ENCODE measurements at places on chromosomes 2 and 18.

- DNase-seq = no peak
Measured at GRCh38 chr2:28643327-28643726, 108.3 kb upstream of the PPP1CB start.

- DNase-seq = no peak
Measured at GRCh38 chr2:236932831-236933361, 152.8 kb upstream of the COPS8 start.

GRCh38 chr18:13582178-13582670 lies 144.1 kb downstream of the FAM210A start:
- no peak for DNase-seq

- no peak for DNase-seq
Measured at GRCh38 chr18:49699303-49699702, 114.0 kb downstream of the ACAA2 start.

GRCh38 chr2:241373446-241373845 lies 17.4 kb downstream of the FARP2 start:
- no peak for DNase-seq

GRCh38 chr2:224723586-224724217 lies 7.5 kb upstream of the CCDC195 start:
- DNase-seq = no peak

DNA sequence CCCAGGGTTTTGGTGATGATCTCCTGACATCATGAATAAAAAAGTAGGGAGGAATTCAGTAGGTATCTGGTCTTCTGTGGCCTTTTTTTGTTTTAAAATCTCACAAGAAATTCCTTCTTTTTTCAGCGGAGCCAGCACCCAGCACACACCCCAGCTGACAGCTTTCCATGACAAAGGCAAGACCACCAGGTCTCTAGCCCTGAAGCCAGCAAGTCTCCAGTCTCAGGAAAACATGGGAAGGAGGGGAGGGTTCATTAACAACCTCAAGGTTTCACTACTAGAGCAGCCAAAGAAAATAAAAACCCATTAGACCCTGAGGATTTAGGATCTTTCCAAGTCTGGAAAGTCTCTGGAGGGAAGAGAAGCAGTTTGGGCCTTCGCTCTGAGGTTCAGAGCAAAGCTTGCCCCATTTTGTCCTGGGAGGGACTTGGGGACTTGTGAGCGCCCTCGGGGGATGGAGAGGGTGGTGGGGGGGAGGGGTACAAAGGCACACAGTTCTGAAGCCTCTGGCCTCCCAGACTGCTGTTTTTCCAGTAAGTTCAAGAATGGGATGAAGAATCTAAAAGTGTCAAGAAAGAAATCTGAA lies 9.0 kb downstream of the FOXI3 start:
- no peak for DNase-seq

DNA sequence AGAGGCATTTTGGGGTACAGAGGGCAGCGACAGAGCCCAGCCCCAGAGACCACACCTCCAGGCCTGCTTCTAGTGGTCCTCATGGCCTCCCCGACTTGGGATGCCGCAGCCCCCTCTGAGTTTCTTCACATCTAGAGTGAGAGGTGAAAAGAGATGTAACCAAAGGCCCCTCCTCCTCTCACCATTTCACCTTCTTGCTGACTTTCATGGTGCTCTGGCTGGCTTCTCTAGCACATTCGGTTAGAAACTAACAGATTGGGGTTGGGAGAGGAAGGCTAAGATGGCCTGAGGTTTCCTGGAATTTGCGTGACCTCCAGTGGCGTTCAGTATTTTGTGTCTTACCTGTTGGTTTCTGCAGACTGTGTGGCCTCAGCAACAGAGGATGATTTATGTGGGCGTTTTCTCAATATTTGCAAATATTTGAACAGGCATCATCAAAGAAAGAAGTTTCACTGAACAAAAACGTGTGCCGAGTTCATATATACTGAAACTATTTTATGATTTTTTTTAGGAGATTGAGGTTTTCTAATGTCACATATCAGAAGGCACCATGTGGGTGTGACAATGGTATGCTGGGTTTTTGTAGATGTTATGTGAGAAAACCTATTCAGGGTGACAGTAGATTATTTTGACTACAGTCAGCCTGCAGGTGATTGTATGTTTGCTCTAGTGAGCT lies 69.9 kb upstream of the BCL2L11 start:
- no peak for DNase-seq

GRCh38 chr2:146982393-146982846 lies 862.4 kb upstream of the ACVR2A start:
- no peak for DNase-seq

DNA sequence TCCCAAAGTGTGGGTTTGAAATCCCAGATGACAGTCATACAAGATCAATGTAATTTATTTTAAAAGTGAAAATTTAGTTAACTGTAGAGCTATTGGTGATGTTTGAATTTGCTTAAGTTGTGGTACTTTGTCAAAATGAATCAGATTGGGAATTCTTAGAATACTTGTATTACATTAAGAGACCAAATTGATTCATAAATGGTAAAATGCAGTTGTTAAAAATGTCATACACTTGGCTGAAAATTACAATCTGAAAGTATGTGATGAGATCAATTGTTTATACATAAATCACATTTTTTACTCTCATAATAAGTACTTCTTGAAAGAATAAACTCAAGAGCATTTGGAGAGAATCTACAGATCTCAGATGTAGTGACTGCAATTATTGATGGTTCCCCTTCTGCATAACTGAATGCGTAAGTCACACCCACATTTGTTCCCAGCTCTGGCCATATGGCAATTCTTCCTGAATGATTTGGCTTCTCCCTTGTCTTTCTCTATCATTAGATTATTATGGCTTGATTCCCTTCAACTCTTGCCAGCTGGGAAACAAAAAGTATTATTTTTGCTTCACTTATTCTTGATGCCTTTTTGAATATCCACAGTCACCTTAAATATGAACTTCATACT lies 558.5 kb downstream of the CPS1 start:
- DNase-seq = no peak

DNA sequence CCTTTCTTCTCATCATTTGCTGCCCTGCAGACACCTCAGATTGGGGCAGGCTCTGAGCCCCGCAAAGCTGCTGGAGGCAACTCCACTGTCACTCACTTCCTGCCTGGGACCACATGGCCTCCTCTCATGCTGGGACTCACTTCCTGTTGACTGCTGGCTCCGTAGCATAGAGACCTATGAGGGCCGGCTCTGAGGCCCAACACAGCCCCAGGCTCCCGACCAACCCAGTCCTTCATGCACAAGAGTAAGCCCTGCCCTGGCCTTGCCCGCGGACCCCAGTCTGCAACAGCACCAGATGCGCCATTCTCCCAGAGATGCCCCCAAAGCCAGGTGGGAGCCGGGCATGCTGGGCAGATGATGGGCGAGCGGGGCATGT lies 55.7 kb downstream of the DNMT3A start:
- DNase-seq = no peak

DNA sequence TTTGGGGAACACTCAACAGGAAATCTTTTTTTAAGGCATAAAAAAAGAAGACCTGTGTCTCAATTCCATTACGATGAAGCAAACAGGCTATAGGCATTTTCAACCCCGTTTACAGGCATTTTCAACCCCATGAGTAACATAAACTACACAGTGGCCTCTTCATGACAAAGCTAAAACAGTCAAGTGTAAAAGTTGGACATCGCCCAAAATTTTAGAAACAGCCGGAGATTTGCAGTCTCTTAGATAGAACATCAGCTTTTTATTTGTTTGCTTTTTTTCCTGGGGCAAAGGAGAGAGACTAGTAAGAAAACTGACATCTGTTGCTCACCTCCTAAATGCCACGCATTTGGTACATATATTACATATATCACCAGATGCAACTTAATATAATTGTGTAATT lies 173.7 kb downstream of the CMPK2 start:
- no peak for DNase-seq

DNA sequence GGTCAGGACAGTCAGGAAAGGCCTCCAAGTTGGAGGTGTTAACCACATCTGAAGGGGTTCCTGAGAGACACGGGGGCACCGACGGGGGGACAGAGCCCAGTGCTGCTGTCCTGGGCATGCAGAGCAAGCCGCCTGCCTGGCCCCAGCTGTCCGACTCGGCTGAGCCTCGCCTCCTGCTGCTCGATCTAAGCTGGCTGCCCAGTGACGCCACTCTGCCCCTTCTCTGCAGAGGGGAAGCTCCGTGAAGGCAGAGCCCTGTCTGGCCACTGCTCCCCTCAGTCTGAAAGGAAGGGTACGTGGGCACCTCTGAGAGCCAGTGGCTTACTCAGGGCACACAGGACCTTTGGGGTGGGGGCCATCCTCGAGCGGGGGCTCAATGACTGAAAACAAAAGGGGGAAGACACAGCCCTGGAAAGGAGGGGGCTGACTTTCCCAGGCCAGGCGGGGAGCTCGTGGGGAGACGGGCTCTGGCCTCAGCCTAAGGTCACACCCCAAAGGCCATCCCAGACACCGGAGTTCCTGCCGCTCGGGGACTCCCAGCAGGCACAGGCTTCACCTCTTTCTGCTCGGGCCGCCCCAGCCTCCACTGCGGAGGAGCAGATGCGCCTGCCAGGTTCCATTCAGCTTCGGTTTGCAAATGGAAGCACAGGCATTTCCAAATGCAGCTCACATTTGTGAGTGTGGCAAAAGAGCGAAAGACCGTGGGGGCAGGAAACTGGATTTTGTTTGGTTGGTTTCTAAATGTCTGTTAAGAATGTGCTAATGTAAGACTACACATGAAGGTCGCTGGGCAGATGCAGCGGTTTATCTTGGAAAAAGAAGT lies 136.9 kb downstream of the HDAC4 start:
- no peak for DNase-seq

GRCh38 chr2:47945046-47945781 lies 38.9 kb upstream of the FBXO11 start:
- no peak for DNase-seq

- DNase-seq = no peak
Measured at GRCh38 chr2:240130393-240131195, 5.5 kb downstream of the COPS9 start.

- DNase-seq = no peak
Measured at GRCh38 chr2:222955008-222955407, 94.2 kb downstream of the ACSL3 start.

GRCh38 chr2:43389581-43390466 lies 163.4 kb upstream of the ZFP36L2 start:
- no peak for DNase-seq

DNA sequence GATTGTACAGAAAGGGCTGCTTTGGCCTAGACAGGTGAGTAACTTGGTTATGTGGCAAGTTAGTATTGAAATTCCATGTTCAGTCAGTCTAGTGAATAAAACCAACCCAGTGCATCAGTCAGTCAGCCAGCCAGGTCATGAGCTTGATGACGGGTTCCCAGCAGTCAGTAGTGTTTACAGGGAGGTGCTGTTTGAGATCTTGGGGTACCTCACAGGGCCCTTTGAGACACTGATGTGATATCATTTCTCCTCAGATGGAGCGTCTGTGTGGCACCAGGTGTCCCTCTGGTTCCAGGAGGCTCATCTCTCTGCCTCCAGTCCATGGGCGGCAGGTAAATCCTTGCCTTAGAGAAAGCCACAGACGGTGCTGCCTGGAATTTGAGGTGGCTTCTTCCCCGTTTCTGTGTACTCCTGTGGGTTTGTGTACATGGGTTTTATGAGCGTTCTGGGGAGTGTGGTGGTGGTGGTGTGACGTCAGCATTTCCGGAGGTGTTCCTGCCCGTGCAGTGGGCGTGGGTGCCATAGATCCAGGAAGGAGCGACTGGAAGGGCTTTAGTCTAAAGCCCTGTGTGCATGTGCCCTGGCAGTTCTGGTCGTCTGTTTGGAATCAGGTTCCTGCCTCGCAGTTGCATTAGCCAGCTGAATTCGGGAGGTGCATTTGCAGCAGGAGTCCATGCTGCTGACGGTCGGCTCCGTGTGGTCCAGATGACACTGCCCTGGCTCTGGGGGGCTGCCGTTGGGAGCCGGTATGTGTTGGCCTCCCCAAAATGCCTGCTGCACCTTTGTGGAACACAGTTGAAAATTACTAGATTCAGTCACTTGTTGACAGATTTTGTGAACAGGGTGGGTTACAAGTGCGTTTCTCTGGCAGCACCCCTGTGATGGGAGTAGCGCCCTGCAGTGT lies 2.1 kb downstream of the CTDP1 start:
- DNase-seq = no peak

DNA sequence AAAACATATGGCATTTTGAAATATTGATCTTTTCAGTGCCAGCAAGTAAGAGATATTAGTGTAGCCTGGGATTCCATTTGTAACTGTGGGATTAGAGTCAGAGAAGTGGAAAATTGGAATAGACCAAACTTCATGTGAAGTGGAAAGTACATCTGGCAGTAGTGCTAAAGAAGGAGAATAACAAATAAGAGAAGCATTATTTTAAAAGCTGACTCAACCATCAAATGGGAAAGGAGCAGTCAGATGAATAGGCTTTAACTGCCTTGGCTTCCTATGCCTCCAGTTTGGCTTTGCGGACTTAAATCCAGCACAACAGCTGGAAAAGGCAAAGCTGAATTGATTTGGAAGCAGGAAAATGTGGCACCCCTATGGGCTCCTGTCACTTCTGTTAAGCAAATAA lies 623.1 kb downstream of the TSN start:
- no peak for DNase-seq

DNA sequence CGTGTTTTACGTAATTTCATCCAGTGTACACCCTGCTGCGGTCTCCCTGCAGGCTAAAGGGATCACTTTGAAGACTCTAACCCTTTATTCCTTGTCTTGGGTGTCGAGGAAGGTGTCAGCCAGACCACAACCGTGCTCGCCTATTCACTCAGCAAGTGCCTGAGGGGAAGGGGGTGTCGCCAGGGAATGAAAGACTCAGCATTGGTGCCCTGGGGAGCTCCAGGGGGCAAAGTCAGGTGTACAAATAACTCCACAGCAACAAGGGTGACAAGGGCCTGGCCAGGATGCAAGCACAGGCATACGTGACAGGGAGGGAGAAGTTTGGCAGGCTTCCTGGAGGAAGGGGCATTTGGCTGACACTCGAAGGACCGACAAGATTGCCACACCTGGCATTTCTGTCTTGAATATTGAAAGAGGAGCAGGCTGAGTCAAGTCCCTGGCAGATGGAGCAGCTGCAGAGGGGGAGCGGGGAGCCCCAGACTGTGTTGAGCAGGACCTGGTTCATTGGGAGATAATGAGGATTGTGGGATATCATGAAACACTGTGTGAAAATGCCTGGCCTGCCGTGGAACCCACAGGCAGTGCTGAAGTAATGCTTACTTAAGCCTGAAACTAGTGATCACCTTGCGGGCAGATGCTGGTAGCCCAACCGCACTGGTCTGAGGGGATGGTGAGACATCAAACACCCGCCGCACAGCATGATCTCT lies 93.9 kb downstream of the RHOB start:
- no peak for DNase-seq

DNA sequence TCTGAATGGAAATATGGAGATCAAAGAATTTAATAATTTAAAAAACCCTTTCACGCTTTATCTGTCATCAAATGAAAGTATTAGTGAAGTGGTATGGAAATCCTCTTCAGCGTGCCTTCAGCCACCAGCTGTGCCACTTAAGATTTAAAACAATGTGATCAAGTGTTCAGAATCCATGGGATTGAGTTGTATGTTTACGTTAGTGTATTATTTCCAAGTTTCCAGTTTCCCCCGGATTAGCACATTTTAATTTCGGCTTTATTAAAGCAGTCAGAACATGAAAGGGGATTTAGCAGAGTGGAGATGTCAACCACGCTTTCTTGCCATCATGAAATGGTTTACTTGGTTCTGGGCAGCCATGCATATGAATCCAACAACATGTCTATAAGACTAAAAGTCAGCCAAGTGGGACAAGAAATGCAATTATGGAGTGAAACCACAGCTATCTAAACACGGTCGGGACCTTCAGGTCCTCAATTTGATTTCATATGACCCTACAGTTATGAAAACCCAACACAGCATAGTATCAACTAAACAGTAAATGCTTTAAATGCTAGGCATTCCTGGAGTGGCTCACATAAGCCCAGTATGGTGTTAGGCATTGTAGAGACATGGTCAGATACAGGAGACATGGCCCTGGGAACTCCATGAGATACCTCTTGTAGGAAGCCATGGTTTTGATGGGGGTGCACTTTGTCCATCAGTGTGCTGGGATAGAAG lies 224.9 kb upstream of the EPAS1 start:
- DNase-seq = no peak
